ENCODE measurements at places on chromosomes 5 and 9. TPM values are rescaled to one million over a fixed set of nuclear protein-coding genes. Genes with fewer than 3 reads are reported as not detected.

- H3K4me3 ChIP-seq, result no peak overlapping the region
- peak overlapping the region; percentile 100 for H3K27ac ChIP-seq
- DNase-seq, result no peak
- no peaks in the 10 kb centered on the region for H3K36me3 ChIP-seq
- H3K27me3 ChIP-seq, result no peaks in the 10 kb centered on the region
These were observed 276.7 kb downstream of the PLK2 start for GRCh38 chr5:58183078-58183785.

- no peak overlapping the region for H3K27ac ChIP-seq
- H3K4me3 ChIP-seq, result no peak overlapping the region
- H3K27me3 ChIP-seq, result no peaks in the 10 kb centered on the region
- no peaks in the 10 kb centered on the region for H3K36me3 ChIP-seq
- DNase-seq, result no peak
- H3K4me1 ChIP-seq, result no peaks in the 10 kb centered on the region
These were observed 1143.8 kb downstream of the MAT2B start for GRCh38 chr5:164649266-164649665.

- DNase-seq, result no peak
- H3K27ac ChIP-seq, result no peak overlapping the region
These were observed 186.9 kb upstream of the GNA14 start for GRCh38 chr9:77834898-77835488.

- H3K27me3 ChIP-seq, result no peaks in the 10 kb centered on the region
- no peaks in the 10 kb centered on the region for H3K36me3 ChIP-seq
- H3K4me1 ChIP-seq, result no peaks in the 10 kb centered on the region
- no peak overlapping the region for H3K27ac ChIP-seq
- no peak for DNase-seq
- no peak overlapping the region for H3K4me3 ChIP-seq
These were observed 105.6 kb upstream of the PCA3 start for GRCh38 chr9:76658510-76659231.

- DNase-seq, result no peak
- H3K36me3 ChIP-seq, result no peaks in the 10 kb centered on the region
- no peak overlapping the region for H3K27ac ChIP-seq
- no peaks in the 10 kb centered on the region for H3K4me1 ChIP-seq
- H3K4me3 ChIP-seq, result no peak overlapping the region
These were observed 138.8 kb upstream of the COL5A1 start for GRCh38 chr9:134502809-134503211.

GRCh38 chr5:10264604-10265003, 14.5 kb downstream of the CCT5 start:
- no peaks in the 10 kb centered on the region for H3K27me3 ChIP-seq
- DNase-seq, result no peak
- H3K27ac ChIP-seq, result no peak overlapping the region
- peaks cover 56% of the 10 kb centered on the region for H3K36me3 ChIP-seq
- H3K4me1 ChIP-seq, result no peaks in the 10 kb centered on the region
- H3K4me3 ChIP-seq, result no peak overlapping the region

DNA sequence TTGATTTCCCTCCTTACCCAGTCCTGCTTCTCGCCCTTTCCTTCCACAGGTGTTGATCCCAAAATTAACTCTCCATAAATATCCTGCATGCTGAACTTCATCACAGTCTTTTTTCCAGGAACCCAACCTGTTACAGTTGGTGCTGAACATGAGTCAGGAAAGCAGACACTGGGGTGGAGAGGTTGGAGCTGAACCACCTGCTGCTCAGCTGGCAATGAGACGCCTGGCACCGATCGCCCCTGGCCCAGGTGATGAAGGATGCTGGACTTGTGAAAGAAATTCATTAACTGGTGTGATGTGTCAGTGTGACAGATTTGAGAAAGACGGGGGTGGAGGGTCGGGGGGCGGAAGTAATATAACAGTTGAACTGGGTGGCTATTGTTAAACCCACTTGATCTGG, 30.6 kb downstream of the CPLX2 start:
- no peak overlapping the region for H3K27ac ChIP-seq
- no peak overlapping the region for H3K4me3 ChIP-seq
- no peaks in the 10 kb centered on the region for H3K27me3 ChIP-seq
- no peaks in the 10 kb centered on the region for H3K4me1 ChIP-seq
- DNase-seq, result no peak

DNA sequence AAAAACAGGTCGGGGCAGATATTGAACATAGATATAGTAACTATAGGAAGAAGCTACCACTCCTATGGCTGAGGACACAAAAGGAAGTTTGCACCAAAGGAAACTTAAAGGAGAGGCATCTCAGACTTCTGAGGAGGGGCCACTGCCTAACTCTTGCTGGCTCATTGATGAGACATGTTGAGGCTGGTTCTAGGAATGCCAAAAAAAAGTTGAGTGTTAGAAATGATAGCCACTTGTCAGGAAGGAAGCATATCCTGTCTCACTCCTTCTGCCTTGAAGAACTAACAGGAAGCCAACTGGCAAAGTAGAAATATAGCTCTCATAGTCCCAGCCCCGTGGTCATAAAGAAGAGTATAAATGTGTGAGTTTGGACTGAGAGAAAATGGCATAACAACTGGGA, 23.3 kb upstream of the STOM start:
- no peaks in the 10 kb centered on the region for H3K36me3 ChIP-seq
- no peaks in the 10 kb centered on the region for H3K4me1 ChIP-seq
- no peak overlapping the region for H3K4me3 ChIP-seq
- no peak for DNase-seq

GRCh38 chr5:172689801-172690200, 48.7 kb downstream of the NEURL1B start:
- H3K27ac ChIP-seq, result no peak overlapping the region
- H3K36me3 ChIP-seq, result no peaks in the 10 kb centered on the region
- no peak for DNase-seq
- no peaks in the 10 kb centered on the region for H3K4me1 ChIP-seq
- H3K4me3 ChIP-seq, result no peak overlapping the region
- no peaks in the 10 kb centered on the region for H3K27me3 ChIP-seq

DNA sequence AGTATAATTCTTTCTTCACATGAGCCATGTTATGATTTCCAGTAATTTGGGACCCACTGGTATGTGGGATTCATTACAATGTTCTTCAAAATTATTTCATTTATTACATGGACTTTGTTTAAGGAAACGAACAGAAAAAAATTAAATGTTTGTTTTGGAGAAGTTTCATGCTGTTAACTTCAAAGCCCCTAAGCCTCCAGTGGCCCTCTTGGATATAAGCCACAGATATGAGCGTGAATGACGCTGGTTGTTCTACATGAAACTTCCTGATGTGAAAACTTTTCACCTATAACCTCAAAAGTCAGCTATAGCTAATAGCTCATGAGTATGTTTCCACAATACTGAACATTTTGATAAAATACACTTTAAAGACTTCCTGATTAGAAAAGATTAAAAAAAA, 334.2 kb downstream of the PDE4D start:
- no peak for DNase-seq
- H3K27me3 ChIP-seq, result no peaks in the 10 kb centered on the region
- H3K4me3 ChIP-seq, result no peak overlapping the region
- H3K36me3 ChIP-seq, result no peaks in the 10 kb centered on the region
- H3K4me1 ChIP-seq, result no peaks in the 10 kb centered on the region

DNA sequence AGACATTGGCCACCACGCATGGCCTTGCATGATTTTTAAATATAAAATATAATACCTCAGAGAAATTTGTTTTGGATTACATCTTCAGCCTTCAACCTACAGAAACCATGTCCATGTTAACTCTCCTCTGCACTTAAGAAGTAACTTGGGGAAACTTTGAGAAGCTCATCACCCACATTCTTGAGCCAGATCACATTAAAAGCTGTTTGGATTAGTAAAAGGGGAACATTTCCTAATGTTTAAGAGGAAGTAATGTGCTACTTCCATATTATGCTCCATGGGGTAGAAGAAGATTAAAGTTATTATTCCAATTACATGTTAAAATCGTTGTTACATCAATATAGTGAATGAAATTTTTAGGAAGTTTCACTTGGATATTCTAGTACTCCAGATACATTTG, 10.4 kb upstream of the CEP120 start:
- H3K4me1 ChIP-seq, result no peaks in the 10 kb centered on the region
- no peak for DNase-seq
- no peak overlapping the region for H3K4me3 ChIP-seq

GRCh38 chr5:134103397-134103796, 11.1 kb upstream of the TCF7 start:
- H3K36me3 ChIP-seq, result no peaks in the 10 kb centered on the region
- H3K4me3 ChIP-seq, result no peak overlapping the region
- H3K27me3 ChIP-seq, result no peaks in the 10 kb centered on the region
- H3K27ac ChIP-seq, result no peak overlapping the region
- DNase-seq, result no peak

- H3K36me3 ChIP-seq, result no peaks in the 10 kb centered on the region
- no peaks in the 10 kb centered on the region for H3K27me3 ChIP-seq
- DNase-seq, result no peak
- H3K4me1 ChIP-seq, result no peaks in the 10 kb centered on the region
- no peak overlapping the region for H3K27ac ChIP-seq
These were observed 15.7 kb downstream of the LVRN start for GRCh38 chr5:115977988-115978387.

GRCh38 chr9:98099346-98099745, 19.7 kb downstream of the TRIM14 start:
- DNase-seq, result no peak
- H3K4me1 ChIP-seq, result no peaks in the 10 kb centered on the region
- H3K4me3 ChIP-seq, result no peak overlapping the region
- no peaks in the 10 kb centered on the region for H3K36me3 ChIP-seq

GRCh38 chr9:97365634-97366033, 46.3 kb upstream of the TDRD7 start:
- no peak overlapping the region for H3K27ac ChIP-seq
- H3K4me1 ChIP-seq, result no peaks in the 10 kb centered on the region
- no peak for DNase-seq
- H3K4me3 ChIP-seq, result no peak overlapping the region
- no peaks in the 10 kb centered on the region for H3K27me3 ChIP-seq

- H3K4me3 ChIP-seq, result no peak overlapping the region
- no peaks in the 10 kb centered on the region for H3K36me3 ChIP-seq
- DNase-seq, result no peak
- no peaks in the 10 kb centered on the region for H3K4me1 ChIP-seq
- H3K27ac ChIP-seq, result no peak overlapping the region
These were observed 234.4 kb upstream of the DAPK1 start for GRCh38 chr9:87263291-87263690.

Gene GMCL2
- total RNA-seq, result not detected

Gene PCDHGA3
- total RNA-seq, result not detected

Gene SPATA31D4
- not detected for total RNA-seq

Gene SLC34A3
- total RNA-seq, result not detected

Gene C5orf63
- 9.8 TPM for total RNA-seq

Gene MPDZ
- total RNA-seq, result 16.6 TPM

Gene MEGF10
- total RNA-seq, result not detected

Gene FAM221B
- total RNA-seq, result not detected

Gene PCDHB4
- total RNA-seq, result 0.26 TPM

Data from Panc1 (cell line).